ENCODE measurements at places on chromosomes 7 and 10.

- no peak for DNase-seq
Observed at GRCh38 chr10:109027534-109028185, 895.7 kb downstream of the XPNPEP1 start.

- DNase-seq, result no peak
Observed at GRCh38 chr10:132739225-132739613, 46.7 kb downstream of the NKX6-2 start.

DNA sequence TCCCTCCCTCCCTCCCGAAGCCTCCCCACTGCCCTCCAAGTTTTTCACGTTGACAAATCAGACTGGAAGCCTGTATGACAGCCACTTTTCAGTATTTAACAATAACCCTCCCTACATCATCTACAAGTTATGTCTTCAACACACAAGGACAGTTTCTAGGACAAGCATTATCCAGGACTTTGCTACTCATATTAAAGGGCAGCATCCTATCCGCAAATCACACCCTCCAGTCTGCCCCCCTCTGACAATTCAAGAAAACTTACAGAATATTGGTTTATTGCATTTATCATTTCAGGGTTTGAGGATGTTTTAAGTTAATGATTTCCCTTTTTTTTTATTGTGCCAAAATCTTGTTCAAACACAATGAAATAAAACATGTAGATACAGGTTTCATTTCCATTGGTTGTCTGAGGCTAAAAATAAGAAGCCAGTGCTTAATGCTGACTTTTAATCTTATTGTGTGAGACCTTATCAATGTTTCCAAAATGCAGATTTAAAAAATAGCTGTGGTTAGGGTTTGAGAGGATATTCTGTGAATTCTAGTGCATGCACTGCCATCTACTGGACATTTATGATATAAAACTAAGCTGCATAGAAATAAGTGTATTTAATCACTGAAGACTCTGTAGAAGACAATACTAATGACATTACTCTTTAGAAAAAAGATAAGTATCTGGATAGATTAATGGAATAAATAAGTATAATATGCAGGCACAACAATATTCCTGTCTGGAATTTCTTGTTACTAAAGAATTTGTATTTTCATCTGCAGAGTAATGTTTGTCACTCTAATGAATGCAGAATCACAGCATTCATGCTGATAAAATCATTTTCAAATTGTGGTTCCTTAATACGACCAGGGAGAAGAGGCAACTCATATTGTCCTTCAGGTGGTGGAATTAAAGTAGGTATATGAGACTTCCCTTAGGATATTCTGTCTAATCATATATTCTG is 64.1 kb downstream of the CAV1 start:
- DNase-seq, result no peak

GRCh38 chr7:66928388-66928787 is 7.4 kb downstream of the TMEM248 start:
- no peak for DNase-seq

- DNase-seq, result no peak
Observed at GRCh38 chr7:15950299-15950698, 263.8 kb upstream of the MEOX2 start.

- no peak for DNase-seq
Observed at GRCh38 chr7:115676080-115676479, 354.5 kb downstream of the TFEC start.

All from activated naive CD8-positive, alpha-beta T cell treated with anti-CD3 and anti-CD28 coated beads for 36 hours (primary cell).